Islet precursor cell (in vitro differentiated cells): ENCODE measurements at places on chromosomes 7 and 10.
A peak's percentile ranks its signal among the peaks of the same experiment; 100 is the strongest.

DNA sequence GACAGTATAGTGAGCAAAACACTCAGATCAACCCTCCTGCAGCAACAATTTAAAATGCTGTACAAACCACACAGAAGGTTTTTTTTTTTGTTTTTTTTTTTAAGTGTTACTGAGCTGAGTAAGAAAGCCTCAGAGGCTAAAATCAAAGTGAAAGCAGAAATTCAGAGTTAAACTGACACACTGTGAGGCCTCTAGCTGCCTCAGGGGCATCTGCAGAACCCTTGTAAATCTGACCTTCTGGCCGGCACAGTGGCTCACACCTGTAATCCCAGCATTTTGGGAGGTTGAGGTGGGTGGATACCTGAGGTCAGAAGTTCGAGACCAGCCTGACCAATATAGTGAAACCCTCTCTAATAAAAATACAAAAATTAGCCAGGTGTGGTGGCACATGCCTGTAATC, 7.4 kb upstream of the GNA12 start:
- DNase-seq, result no peak

DNA sequence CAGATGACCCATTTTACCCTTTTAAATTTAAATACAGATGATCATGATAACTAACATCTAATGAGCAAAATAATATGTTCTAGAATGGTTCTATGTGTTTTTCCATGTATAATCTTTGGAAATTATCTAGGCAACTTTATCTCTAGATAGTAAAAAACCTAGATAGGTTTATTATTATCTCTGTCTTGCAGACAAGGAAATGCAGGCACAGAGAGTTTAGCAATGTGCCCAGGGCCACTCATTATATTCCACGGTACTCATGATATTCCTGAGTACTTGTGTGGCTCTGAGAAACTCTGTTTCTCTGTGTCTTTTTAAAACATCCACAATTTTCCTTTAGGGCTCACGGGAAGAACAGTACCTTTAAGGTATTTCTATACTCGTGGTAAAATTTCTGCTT, 26.4 kb upstream of the SNX13 start:
- DNase-seq, result no peak

GRCh38 chr7:102837802-102838201, 75.0 kb upstream of the LRRC17 start:
- DNase-seq, result no peak

GRCh38 chr10:27611744-27612550, 107.8 kb downstream of the RAB18 start:
- no peak for DNase-seq

GRCh38 chr7:150828384-150828783, 23.9 kb upstream of the AOC1 start:
- no peak for DNase-seq

DNA sequence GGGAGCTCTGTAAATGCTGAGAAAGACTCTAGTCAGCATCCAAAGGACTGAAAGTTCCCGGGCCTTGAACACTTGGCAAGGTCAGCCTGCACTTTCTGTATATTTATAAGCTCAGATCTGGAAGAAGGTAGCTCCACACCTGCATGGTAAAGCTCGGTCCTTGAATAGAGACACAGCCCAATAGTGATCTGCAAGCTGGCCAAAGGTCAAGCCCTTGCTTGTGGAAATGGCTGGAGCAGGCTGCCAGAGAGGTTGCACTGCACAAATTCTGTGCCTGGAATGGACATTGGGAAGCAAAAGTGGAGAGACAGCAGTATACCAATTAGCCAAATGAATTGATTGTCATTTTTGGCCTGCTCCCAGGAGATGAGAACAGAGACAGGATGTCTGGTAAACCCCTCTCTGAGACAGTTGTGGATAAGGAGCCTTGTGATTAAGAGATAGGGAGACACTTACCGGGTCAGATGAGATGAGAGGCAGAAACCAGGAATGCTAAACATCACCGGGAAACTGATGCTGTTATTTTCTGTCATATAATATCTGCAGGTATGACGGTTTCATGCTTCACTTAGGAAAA, 8.0 kb upstream of the FRA10AC1 start:
- DNase-seq, result peak; percentile 77

DNA sequence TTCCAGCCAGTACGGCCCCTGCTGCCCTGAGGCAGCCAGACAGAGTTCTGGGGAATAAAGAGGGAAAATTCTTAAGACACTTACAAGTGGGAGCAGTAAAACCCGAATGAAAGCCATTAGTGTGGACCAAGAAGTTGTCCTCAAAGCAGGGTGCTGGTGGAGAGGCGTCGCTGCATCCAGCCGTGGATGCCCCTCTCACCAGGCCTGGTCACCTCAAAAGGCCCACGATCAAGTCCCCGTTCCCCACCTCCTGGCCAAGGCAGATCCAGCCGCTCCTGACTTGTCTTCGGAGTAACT, 656 bp downstream of the VSTM4 start:
- no peak for DNase-seq

- no peak for DNase-seq
These were observed 14.4 kb downstream of the SCIN start for GRCh38 chr7:12584930-12585329.

GRCh38 chr10:80163741-80164341, 31.3 kb downstream of the PLAC9 start:
- no peak for DNase-seq

- DNase-seq, result no peak
These were observed at the start of gene PRSS1 for GRCh38 chr7:142749218-142749993. TSS of gene PRSS1 (plus strand) at chr7:142749472. CDS start at chr7:142749485, 13 bp downstream.

DNA sequence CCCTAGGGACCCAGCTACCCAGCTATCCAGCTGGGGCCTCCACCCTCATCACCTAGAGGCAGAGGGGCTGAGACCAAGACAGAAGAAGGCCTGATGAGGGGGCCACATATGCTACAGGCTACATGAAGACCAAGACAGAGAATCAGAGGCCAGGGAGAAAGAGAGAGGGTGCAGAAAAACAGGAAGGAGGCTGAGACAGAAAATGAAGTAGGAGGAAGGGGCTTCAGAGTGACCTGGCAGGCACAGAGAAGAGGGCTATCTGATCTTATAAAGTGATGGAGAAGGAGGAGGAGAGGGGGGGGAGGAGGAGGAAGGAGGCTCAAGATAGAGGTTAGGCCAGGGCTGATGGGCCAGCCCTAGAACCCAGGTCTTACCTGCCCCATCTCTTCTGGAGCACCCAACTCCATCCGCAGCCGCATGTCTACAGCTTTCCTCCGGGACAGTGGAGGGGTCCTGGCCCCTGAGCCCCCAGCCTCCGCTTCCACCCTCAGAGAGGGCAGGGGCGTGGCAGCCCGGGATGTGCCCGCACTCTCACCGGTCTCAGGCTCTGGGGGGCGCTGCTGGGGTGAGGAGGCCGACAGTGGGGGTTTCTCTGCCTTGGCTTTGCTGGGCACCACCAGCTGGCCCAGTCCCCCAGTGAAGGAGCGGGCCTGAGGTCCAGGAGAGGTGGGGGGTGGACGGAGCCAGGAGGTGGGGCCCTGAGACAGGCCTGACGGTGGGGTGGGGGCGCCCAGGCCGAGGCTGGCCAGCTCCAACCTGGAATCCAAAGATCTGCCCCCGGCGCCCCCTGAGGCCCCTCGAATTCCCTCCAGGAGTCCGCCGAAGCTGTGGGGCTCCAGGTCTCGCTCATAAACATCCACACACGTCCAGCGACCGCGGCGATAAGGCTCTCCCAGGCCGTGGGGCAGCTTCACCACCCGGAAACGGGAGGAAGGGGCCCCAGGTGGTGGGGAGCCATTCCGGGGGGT, 1.8 kb downstream of the TSC22D4 start:
- DNase-seq, result no peak

DNA sequence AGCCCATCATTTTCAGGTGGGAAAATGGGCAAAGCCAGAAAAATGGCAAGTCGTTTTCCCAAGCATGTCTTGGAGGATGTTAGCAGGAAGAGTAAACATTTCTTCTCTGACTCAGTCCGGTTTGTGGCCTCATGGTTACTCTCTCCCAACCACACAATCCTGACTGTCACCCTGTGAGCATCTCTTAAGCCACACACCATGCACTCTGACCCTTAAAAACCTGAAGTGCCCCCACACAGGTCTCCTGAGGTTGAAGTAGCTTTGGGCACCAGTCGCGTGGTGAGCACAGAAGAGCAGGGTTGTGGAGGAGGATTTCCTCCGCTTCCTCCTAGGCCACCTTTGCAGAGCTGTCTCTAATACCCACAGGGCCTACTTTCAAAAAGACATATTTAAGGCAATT, 387.3 kb upstream of the NPVF start:
- no peak for DNase-seq

DNA sequence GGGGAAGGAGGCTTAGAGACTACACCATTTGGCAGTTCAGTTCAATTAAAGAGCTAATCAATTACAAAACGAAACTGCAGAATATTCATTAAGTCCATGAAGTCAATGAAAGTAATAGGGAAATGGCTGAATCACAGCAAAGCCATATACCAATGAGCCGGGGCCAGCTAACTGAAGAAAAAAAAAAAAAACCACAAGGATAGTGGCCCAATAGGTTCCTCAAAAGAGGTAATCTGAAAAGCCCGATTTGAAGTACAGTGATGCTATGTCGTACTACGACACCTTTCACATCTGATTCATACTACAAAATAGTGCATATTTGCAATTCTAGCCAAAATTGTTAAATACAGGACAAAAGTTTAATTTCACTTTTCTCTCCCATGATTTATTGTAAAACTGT, 2.5 kb downstream of the ARHGAP12 start:
- DNase-seq, result no peak

GRCh38 chr10:84117686-84118394, 21.5 kb upstream of the GHITM start:
- no peak for DNase-seq

DNA sequence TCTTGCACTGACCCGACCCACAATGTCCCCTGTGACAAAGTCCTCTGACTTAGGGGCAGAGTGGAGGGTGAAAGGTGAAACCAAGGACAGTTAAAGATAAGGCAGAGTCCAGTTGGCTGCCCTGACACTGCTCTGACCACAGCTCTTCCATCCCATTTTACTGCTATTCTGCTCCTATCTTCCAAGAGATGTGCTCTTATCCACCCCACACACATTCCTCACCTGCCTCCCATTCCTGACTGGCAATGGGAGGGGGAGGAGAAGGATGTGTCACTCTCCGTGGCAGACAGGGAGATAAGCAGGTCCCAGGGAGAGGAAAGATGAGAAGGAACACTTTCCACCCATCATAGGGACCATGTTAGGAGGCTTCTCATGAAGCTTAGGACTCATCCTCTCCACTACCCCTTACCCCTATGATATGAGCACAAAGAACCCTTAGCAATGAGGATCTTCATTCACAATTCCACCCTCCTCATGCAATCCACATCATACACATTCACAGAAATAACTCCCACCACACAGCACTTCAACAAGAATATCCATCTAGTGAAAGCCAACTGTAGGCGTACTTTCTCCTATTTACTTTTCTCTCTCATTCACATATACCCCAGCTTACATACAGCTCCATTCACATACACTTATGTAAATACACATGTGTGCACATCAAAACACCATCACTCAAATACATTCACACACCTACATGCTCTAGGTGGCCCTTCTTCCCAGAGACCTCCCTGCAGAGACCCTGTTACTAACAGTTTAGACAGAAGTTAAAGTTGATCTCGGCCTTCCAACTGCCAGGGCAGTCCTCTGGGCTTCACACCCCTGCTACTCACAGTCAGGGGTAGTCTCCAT, 6.6 kb downstream of the SYNPO2L start:
- DNase-seq, result peak; percentile 93

DNA sequence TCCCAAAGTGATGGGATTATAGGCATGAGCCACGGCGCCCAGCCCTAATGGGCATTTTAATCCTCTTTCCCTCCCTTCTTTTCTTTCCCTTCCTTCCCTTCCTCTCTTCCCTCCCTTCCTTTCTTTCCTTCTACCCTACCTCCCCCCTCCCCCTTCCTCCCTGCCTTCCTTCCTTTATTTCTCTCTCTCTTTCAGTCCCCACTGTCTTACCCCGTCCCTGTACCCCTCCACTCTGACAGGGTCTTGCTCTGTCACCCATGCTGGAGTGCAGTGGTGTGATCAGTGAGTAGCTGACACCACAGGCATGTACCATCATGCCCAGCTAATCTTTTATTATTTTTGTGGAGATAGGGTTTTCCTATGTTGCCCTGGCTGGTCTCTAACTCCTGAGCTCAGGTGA, 24.2 kb downstream of the LCOR start:
- no peak for DNase-seq

- no peak for DNase-seq
These were observed 89.3 kb downstream of the BEND7 start for GRCh38 chr10:13439313-13440184.

GRCh38 chr7:151426441-151426903, 13.5 kb downstream of the CRYGN start:
- DNase-seq, result no peak

GRCh38 chr7:130398526-130399090, 18.3 kb downstream of the CPA1 start:
- DNase-seq, result no peak

DNA sequence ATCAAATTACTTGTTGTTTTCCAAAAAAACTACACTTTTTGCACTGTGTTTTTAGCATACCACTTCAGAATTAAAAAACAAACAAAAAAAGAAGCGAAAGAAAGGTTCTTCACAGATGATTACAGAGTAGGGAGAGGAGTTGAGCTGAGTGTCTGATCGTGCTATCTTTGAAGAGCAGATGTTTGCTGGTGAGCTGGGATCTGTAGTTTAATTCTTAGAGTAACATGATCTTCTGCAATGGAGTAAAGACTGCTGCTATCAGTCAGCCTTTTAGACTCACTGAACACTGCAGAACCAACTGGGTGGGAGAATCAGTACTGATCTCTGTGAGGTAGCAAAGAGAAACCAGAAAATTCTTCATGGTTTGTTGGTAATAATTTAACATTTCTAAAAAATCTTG, 1197.8 kb upstream of the SORCS1 start:
- DNase-seq, result no peak

GRCh38 chr10:113889911-113890310, 35.5 kb downstream of the NHLRC2 start:
- DNase-seq, result no peak

GRCh38 chr7:4029941-4030340, 652.2 kb upstream of the FOXK1 start:
- DNase-seq, result peak; percentile 9

DNA sequence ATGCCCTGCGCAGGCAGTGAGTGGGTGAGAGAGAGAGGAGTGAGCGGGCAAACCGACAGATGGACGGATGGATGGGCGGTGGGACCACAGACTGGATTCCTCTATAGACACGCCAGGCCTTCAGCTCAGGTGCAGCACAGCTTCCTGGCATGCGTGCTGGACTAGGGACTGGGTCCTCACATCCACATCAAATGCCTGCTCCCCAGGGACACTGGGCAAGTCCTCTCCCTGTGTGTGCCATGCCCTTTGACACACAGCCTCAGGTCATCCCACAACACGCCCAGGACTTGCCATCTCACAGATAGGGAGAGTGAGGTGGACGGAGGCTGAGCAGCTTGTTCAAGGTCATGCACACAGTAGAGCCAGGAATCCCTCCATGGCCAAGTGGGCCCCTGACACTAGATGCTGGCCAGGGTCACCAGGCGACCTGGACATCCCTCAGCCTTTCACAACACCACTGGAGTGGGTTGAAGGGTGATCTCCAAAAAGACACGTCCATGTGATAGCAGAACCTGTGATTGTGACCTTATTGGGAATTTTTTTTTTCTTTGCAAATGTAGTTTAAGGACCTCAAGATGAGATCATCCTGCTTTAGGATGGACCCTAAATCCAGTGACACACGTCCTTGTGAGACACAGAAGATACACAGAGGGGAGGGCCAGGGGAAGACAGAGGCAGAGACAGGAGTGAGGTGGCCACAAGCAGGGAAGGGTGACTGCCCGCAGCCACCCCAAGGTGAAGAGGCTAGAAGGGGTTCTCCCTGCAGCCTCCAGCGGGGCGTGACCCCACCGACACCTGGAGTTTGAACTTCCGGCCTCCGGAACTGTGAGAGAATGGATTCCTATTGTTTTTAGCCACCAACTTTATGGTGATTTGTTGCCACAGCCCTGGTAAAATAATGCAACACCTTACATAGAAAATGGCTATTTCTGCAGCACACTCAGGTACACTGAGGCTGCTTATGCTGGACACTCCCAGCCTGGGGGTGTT, 155.0 kb upstream of the CHST15 start:
- DNase-seq, result no peak
